SW 1271 (cell line): ENCODE measurements at places on chromosomes 7 and 10.

- DNase-seq: no peak
These were observed at the start of gene ADAM8 for GRCh38 chr10:133276435-133277201. Gene ADAM8, minus strand, starts transcription at chr10:133276868. Its CDS starts 51 bp downstream, at chr10:133276817.

DNA sequence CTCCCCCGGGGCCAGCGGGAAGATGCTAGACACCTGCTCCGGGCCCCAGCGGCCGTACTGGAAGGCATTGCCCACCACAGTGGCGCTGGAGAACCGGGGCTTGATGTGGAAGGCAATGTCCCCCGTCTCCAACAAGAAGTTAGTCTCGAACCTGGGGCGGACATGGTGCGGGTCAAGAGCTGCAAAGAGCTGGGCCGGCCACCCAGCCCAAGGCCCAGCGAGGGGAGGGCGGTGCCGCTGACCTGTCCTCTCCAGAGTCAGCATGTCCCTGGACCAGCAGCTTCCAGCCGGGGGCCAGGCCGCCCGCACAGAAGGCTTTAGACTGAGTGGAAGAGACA is 551 bp downstream of the GRIFIN start:
- DNase-seq: no peak

DNA sequence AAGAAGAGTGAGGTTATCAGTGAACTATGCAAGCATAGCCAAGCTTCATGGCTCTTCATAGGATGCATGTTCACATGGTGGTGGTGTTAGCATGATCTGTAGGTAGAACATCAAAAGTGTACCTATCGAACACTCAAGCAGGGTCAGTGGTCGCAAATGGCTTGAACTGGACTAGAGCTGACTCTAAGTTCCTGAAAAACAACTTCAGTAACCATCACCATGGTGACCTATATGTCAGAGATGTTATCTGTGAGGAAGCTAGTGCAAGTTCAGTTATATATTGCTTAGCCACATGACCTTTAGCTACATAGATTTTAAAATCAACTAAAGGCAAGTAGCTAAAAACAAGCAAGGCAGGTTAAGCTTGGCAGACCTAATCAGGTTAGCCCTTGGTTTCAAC is 163.1 kb upstream of the AGR3 start:
- no peak for DNase-seq

GRCh38 chr10:101142533-101143344 is 11.6 kb downstream of the TLX1 start:
- no peak for DNase-seq

DNA sequence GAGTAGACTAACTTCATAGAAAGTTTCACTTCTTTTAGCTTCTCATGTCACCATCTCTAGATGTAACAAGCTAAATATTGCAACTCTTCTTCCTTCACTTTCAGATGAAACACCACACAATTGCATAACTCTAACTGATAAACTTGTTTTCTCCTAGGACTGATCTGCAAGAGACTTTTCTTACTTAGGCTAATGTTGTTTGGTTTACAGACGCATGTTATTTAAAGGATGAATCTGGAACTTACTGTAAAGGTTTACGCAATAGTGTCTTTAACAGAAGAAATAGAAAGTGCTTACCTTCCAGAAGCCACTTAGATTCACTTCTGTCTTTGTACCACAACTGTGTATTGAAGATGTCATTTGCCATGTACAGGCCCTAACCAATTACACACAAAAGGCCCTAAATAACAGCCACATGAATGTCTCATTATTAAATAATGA is 22.1 kb upstream of the ZC3HAV1 start:
- no peak for DNase-seq

GRCh38 chr10:116207690-116208089 is 65.3 kb downstream of the GFRA1 start:
- no peak for DNase-seq

- no peak for DNase-seq
These were observed 21.7 kb downstream of the ST8SIA6 start for GRCh38 chr10:17432723-17433122.
